ENCODE measurements at places on chromosomes 2 and 18. TPM values are rescaled to one million over a fixed set of nuclear protein-coding genes. Genes with fewer than 3 reads are reported as not detected.

The TLX2 gene
- not detected for total RNA-seq

The LBX2 gene
- total RNA-seq: 0.32 TPM

The SLC9A4 gene
- 0.08 TPM for total RNA-seq

The PLEKHB2 gene
- 30.8 TPM for total RNA-seq

The IL1A gene
- total RNA-seq: 9.4 TPM

The THAP4 gene
- total RNA-seq: 38.9 TPM

The GBX2 gene
- not detected for total RNA-seq

The CRYGC gene
- total RNA-seq: not detected

The CYS1 gene
- 0.52 TPM for total RNA-seq

The APOB gene
- 0.20 TPM for total RNA-seq

The KIAA2012 gene
- total RNA-seq: not detected
